ENCODE measurements at places on chromosomes 12 and 14. TPM values are rescaled to one million over a fixed set of nuclear protein-coding genes. Genes with fewer than 3 reads are reported as not detected.

DNA sequence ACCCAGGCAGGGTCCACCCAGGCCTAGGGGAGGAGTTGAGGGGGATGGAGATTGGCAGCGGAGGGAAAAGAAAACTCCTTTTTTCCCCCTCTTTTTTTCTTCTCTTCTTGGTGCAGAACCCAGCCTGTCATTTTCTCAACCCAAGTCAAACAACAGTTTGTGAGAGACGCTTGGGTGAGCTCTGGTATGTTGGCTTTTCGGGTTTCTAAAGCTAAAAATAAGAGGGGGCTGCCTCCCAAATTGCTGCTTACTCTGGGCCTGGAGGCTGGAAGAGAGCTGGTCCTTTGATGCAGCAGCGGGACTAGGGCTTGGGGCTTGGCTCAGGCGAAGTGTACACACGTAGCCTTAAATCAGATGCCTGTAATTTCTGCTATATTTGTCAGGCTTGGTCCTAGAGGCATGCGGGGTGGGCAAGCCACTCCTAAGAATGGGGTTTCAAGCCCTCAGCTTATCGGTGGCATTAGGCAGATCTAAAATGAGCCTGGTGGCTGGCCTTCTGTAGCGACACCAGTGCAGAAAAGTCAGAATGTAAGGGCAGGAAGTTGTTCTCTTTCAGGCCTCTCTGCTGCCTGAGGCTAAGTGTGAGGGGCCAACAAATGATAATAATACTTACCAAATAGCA lies 816 bp upstream of the SLC8A3 start:
- no peaks in the 10 kb centered on the region for H3K36me3 ChIP-seq
- H3K27ac ChIP-seq, result no peak overlapping the region
- no peaks in the 10 kb centered on the region for H3K27me3 ChIP-seq

GRCh38 chr14:88750945-88751344 lies 41.8 kb downstream of the EML5 start:
- H3K4me3 ChIP-seq, result no peak overlapping the region
- peaks cover 3% of the 10 kb centered on the region for H3K4me1 ChIP-seq
- H3K27me3 ChIP-seq, result no peaks in the 10 kb centered on the region
- H3K36me3 ChIP-seq, result no peaks in the 10 kb centered on the region
- DNase-seq, result no peak
- H3K27ac ChIP-seq, result no peak overlapping the region

DNA sequence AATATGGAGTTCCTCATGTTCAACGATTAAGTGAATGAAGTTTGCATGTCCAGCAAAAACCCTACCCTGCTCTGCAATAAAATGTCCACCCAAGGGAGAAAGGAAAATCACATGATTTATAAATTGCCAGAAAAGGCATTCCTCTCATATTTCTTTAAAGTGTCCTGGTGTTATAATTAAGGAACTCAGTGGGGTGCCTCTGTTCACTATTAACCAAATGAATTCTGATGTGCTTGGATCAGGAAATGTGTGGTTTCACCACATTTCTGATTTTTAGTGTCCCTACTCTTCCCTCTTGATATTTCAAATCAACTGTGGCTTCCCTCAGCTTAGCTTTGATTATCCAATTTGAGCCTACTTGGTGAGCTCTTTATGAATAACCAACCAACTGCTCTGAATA lies 208.1 kb downstream of the PHLDA1 start:
- no peak overlapping the region for H3K27ac ChIP-seq
- no peak for DNase-seq
- no peaks in the 10 kb centered on the region for H3K27me3 ChIP-seq
- H3K4me3 ChIP-seq, result no peak overlapping the region
- H3K4me1 ChIP-seq, result no peaks in the 10 kb centered on the region
- H3K36me3 ChIP-seq, result no peaks in the 10 kb centered on the region

DNA sequence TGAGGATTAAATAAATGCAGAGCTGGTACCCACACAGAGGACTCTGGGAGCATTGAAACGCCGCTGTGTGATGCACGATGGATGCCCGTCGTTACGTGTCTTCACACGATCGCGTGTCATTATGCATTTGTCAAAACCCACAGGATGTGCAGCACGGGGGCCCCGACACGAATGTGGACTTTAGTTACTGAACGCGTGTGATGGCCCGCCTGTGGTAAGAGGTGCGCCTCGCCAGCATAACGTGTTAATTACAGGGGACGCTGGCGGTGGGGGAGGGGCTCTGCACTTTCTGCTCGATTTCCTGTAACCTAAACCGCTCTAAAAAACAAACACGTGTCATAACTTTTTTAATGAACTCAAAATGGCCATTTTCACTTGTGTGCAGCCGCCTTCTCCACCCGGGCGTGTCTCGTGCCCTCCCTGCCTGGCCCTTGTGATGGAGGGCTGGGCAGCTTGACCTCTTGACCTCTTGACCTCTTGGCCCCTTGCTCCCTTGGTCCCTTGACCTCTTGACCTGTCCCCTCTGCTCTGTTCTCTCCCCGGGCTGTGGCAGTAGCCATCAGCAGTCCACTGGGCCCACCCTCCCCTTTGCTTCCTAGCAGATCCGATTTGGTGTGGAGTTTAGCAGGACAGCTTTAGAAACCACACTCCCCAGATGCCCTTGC lies 33.7 kb upstream of the GALNT9 start:
- no peaks in the 10 kb centered on the region for H3K36me3 ChIP-seq
- H3K27me3 ChIP-seq, result no peaks in the 10 kb centered on the region
- no peak for DNase-seq
- no peak overlapping the region for H3K27ac ChIP-seq
- H3K4me1 ChIP-seq, result no peaks in the 10 kb centered on the region
- no peak overlapping the region for H3K4me3 ChIP-seq

Gene TAC3
- not detected for total RNA-seq

GRCh38 chr14:23483236-23483854 lies 13.8 kb downstream of the NGDN start:
- DNase-seq, result no peak
- peaks cover 15% of the 10 kb centered on the region for H3K36me3 ChIP-seq
- H3K4me1 ChIP-seq, result no peaks in the 10 kb centered on the region
- H3K27me3 ChIP-seq, result no peaks in the 10 kb centered on the region

DNA sequence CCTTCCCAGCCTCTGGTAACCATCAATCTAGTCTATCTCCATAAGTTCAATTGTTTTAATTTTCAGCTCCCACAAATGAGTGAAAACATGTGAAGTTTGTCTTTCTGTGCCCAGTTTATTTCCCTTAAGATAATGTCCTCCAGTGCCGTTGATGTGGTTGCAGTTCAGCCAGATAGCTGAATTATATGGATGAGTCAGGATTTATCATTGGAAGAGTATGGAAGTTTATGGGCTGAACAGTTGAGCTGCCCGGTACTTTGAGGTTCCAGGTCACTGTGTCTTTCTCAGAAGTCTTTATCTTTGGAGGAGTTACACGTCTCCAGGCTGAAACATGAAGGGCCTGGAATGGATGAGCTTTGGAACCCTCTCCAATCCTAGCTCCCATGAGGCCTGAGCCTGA lies 120.1 kb downstream of the ASCL4 start:
- no peaks in the 10 kb centered on the region for H3K36me3 ChIP-seq
- DNase-seq, result peak; percentile 26
- no peaks in the 10 kb centered on the region for H3K4me1 ChIP-seq
- no peaks in the 10 kb centered on the region for H3K27me3 ChIP-seq
- no peak overlapping the region for H3K27ac ChIP-seq
- no peak overlapping the region for H3K4me3 ChIP-seq

GRCh38 chr14:92589213-92589852 lies 75.8 kb downstream of the RIN3 start:
- no peak for DNase-seq
- no peak overlapping the region for H3K27ac ChIP-seq
- H3K4me3 ChIP-seq, result no peak overlapping the region
- no peaks in the 10 kb centered on the region for H3K36me3 ChIP-seq
- H3K4me1 ChIP-seq, result peaks cover 25% of the 10 kb centered on the region

Gene TMEM117
- total RNA-seq, result 11.2 TPM

DNA sequence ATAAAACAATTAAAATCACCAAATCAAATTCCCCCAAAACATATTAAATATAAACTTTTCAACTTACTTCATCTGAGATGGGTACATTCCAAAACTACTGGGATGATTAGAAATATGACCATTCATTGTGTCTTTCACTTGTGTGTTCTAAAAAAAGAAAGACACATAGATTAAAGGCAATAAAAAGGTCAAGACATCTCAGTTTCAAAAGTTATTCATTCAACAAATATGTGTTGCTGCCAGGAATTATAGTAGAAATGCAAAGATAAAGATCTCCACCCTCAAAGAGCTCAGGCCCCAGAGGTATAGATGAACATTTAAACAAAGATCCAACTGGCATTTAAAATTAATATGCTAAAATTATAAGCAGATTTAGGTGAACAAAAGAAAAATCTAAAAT lies 106.4 kb downstream of the EPS8 start:
- H3K36me3 ChIP-seq, result no peaks in the 10 kb centered on the region
- H3K27me3 ChIP-seq, result no peaks in the 10 kb centered on the region
- H3K27ac ChIP-seq, result no peak overlapping the region
- H3K4me3 ChIP-seq, result no peak overlapping the region
- H3K4me1 ChIP-seq, result no peaks in the 10 kb centered on the region
- DNase-seq, result no peak

Gene CHST11
- total RNA-seq, result 6.4 TPM

Gene MYF6
- total RNA-seq, result not detected

GRCh38 chr12:108722463-108722862 lies 8.9 kb downstream of the CORO1C start:
- H3K27me3 ChIP-seq, result no peaks in the 10 kb centered on the region
- peak overlapping the region; percentile 81 for H3K27ac ChIP-seq
- no peak for DNase-seq
- peaks cover 66% of the 10 kb centered on the region for H3K4me1 ChIP-seq
- no peak overlapping the region for H3K4me3 ChIP-seq

DNA sequence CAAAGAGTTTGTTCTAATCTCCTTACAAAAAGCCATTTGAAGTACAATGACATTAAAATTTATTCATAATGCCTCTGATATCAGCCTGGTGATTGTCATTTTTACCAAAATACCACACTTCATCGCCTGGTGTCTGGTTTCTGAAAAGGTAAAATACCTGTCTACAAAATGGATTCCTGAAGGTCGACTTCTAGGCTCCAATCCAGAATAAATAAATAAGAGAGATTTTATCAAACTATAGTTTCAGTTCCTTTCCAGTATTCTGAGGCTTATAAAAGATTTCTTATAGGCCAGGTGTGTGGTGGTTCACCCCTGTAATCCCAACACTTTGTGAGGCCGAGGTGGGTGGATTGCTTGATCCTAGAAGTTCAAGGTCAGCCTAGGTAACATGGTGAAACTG lies 340.7 kb downstream of the SLC16A7 start:
- no peak for DNase-seq
- H3K27me3 ChIP-seq, result no peaks in the 10 kb centered on the region
- H3K4me3 ChIP-seq, result no peak overlapping the region
- H3K36me3 ChIP-seq, result no peaks in the 10 kb centered on the region

Gene FAM161B
- 4.3 TPM for total RNA-seq

DNA sequence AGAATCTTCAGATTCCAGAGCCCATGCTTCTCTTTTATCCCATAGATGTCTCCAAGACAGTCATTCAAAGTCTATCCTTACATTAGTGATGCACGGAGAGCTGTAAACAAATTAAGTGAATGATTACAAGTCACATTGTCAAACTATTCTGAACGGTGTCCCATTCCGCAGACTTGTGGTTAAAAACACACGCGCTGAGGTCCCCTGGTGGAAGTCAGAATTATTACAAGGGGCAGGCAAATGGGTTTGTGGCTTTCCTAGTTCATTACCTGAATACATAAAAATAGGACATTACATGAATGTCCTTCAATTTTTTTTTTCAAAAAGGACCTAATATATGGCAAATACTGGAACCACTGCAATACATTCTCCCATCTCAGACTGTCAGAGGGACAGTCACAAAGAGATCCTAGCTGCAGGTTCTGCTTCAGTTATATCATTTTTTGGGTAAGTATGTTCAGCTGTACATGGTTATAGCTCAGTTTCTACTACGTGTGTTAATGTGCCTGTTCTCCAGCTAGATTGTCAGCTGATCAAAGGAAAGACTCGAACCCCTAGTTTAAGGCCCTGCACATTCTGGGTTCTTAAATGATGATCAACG lies 53.1 kb upstream of the STON2 start:
- no peak overlapping the region for H3K4me3 ChIP-seq
- H3K36me3 ChIP-seq, result no peaks in the 10 kb centered on the region
- no peak overlapping the region for H3K27ac ChIP-seq
- no peak for DNase-seq
- peaks cover 12% of the 10 kb centered on the region for H3K4me1 ChIP-seq

DNA sequence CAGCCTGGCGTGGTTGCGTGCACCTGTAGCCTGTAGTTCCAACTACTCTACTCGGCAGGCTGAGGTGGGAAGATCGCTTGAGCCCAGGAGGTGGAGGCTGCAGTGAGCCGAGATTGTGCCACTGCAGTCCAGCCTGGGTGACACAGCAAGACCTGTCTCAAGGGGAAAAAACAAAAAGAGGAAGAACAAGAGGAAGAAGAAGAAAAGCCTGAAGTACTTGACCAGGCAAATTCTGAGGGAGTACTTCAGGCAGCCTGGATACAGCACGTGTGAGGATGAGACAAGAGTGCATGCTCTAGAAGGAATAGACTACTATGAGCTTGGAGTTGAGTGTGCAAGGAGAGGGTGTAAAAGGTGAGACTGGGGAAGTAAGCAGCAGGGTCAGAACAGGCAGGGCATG lies 1.8 kb downstream of the GDF3 start:
- no peak overlapping the region for H3K27ac ChIP-seq
- no peak for DNase-seq
- no peaks in the 10 kb centered on the region for H3K36me3 ChIP-seq
- no peaks in the 10 kb centered on the region for H3K27me3 ChIP-seq

DNA sequence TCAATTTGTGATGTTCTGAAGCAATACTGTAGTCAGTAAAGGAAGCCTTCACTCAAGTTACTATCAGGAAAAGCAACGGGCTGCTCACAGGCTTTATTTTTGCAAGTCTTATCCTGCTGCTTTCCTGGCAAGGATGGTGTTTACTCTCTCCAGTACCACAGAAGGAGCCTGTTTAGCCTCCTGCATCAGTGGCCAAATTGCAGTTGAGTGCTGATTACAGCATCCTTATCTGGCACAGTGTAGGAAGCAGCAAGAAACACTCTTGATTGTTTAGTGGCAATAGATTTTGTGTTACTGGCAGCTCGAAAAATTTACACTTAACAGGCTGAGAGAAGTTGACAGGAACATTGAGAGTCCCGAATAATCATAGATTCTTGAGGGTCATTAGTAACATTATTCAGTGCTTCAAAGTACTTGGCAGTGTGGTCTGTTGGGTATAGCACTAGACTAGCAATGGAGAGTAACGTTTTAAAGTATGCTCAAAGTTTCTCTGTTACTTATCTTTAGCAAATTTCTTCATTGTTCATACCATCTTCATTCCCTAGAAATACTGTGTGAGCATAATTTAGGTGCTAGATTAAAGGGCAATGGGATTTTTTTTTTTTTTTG lies 11.7 kb downstream of the TULP3 start:
- peaks cover 23% of the 10 kb centered on the region for H3K4me1 ChIP-seq
- no peaks in the 10 kb centered on the region for H3K27me3 ChIP-seq
- no peaks in the 10 kb centered on the region for H3K36me3 ChIP-seq
- no peak overlapping the region for H3K27ac ChIP-seq
- no peak overlapping the region for H3K4me3 ChIP-seq

- DNase-seq, result no peak
- no peak overlapping the region for H3K27ac ChIP-seq
- H3K27me3 ChIP-seq, result no peaks in the 10 kb centered on the region
- no peak overlapping the region for H3K4me3 ChIP-seq
- no peaks in the 10 kb centered on the region for H3K36me3 ChIP-seq
- H3K4me1 ChIP-seq, result peaks cover 8% of the 10 kb centered on the region
Measured at GRCh38 chr12:26021534-26021933, 63.1 kb downstream of the RASSF8 start.

Gene PRKD1
- total RNA-seq, result 18.7 TPM

Gene SLC7A8
- total RNA-seq, result 41.4 TPM

Gene NKX2-1
- 0.92 TPM for total RNA-seq

GRCh38 chr12:80821513-80822000 lies 104.8 kb downstream of the MYF5 start:
- H3K27ac ChIP-seq, result no peak overlapping the region
- no peaks in the 10 kb centered on the region for H3K27me3 ChIP-seq
- no peak for DNase-seq
- H3K36me3 ChIP-seq, result no peaks in the 10 kb centered on the region
- no peak overlapping the region for H3K4me3 ChIP-seq

Measured in esophagus muscularis mucosa (tissue), 4 donors.